ENCODE measurements at places on chromosomes 4 and X.

DNA sequence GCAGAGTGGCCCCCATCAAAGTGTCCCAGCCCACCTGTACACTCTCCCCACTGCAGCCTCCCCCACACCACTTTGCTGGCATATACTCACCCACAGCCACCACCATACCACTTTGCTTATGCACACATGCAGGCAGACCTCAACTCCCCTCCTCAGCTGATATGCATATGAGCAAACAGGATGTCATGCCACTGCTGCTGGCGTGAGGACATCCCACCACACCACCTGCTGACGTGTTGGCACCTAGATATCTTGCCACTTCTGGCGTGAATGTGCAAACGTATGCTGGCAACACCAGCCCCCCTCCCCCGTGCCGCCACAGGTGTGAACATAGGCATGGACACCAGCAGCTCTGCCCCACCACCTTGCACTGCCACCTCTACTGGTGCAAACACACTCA lies 22.4 kb upstream of the MAGEA8 start:
- DNase-seq = no peak

DNA sequence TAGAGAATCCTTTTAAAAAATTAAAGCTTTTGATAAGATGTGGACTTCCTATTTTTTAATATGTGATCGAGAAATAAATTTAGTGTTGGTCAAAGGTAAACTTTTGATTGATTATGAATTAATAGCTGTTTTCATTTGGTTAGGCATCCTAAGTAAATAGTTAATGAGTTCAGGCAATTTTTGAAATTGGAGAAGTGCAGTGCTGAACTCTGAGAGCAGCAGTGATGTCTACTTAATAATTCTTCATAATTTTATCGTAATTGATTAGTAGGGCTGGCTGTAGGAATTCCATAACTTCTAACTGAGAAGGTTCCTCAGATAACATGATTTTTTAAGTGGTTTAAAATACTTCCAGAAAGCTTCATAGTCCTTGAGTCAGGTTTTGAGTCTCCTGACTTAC lies 1.5 kb downstream of the MND1 start:
- no peak for DNase-seq

DNA sequence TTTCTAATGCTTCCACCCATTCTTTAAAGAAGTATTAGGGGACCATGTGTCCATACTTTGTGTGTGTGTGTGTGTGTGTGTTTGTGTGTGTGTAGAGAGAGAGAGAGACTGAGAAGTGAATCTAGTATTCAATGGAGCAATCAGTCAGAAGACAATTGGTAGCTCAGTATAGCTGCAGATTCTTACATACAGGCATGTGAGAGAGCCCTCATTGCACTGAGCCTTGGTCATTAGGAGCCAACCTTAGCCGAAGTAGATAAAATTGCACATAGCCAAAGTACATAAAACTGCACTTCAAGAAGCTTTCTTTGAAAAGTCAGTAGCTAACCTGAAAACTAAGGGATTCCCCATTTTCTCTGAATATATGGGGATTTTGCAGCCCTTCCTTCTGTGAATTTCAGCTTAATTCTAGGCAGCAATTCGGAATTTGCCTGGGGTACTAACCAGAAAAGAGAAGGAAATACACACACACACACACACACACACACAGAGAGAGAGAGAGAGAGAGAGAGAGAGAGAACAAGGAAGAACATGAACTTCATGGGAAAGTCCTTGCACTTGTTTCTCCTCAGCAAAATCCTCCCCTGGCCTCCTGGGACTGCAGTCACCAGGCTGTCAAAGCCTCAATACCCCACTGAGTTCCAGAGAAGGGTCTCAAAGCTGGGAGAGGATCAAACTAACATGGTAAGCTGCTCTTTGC lies 1.7 kb upstream of the PRDM8 start:
- DNase-seq = no peak

DNA sequence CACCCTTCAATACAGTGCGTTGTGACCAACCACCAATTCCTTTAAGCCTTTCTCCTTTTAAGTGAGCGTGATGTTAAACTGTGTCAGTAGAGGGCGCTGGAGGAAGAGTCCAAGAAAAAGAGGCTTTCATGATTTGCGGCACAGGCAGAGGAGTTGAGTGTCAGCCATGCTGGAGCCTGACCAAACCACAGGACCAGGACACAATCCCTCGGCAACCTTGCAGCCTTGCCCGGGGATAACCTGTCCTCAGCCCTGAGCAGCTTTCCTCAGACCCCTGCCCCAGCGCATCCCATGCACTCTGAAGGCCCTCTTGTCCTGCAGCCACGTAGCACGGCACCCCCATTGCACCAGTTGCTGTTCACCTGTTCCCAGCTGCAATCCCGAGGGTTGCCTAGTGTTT lies 53.5 kb upstream of the SMIM31 start:
- DNase-seq = no peak

Measured in hippocampal formation (tissue), 2 donors.